RPMI7951 (cell line): ENCODE measurements at places on chromosomes 3 and 15.
A peak's percentile ranks its signal among the peaks of the same experiment; 100 is the strongest.

DNA sequence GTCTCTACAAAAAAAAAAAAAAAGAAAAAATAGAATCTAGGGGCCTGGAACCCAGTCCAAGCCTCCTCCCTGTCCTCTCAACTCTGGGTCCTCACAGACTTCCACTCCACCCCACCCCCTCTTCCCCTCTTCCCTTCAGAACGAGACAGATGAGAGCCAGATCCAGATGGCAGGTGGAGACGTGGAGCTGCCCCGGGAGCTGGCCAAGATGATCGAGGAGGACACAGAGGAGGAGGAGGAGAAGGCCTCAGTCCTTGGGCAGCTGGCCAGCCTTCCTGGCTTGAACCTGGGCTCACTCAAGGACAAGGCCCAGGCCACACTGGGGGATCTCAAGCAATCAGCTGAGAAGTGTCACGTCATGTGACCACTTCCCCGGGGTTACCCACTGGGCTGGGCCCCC, 3.6 kb downstream of the CPLX3 start:
- DNase-seq: no peak

DNA sequence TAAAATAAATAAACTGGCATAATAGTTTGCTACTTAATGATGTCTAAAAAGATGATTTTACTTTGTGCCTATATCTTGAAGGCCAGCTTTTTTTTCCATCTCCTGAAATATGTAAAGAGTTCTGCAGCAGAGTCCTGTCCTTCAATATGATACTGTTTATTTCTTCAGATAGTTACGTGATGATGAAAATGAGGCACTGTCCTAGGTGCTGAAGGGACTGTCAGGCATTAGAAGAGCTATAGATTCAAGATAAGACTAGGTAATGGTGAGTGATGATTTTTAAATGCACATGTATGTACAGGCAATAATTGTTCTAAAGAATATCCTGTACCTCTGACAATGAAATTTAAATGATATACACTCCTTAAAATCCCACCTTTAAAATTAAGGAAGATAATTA, 326.9 kb upstream of the DNAJC19 start:
- no peak for DNase-seq

DNA sequence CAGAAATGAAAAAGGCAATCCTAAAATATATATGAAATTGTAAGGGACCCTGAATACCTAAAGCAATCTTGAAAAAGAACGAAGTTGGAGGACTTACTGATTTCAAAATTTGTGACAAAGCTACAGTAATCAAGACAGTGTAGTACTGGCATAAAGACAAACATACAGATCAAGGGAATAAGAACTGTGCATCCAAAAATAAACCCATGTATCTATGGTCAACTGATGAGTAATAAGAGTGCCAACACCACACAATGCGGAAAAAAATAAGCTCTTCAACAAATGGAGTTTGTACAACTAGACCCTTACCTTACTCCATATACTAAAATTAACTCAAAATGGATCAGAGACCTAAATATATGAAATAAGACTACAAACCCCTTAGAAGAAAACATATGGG, 29.6 kb downstream of the GSK3B start:
- DNase-seq: peak; percentile 39

GRCh38 chr15:49810720-49811119, 189.9 kb downstream of the DTWD1 start:
- no peak for DNase-seq

DNA sequence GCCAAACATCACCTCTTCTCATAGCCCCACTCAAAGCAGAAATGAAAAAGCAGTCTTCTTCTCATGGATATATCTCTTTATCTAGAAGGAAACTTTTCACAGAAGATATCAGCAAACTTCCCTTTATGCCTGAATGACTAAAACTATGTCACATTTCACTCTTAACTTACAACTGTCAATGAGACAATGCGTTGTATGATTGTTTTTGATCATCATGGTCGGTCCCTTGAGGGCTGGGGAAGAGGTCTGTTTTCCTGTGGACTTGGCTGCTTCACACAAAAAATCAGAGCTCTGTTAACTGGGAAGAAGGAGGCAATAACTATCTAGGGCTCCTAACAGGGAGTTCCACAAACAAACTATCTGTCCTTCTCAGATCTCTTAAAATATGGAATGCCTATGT, 5.1 kb downstream of the NLGN1 start:
- no peak for DNase-seq

DNA sequence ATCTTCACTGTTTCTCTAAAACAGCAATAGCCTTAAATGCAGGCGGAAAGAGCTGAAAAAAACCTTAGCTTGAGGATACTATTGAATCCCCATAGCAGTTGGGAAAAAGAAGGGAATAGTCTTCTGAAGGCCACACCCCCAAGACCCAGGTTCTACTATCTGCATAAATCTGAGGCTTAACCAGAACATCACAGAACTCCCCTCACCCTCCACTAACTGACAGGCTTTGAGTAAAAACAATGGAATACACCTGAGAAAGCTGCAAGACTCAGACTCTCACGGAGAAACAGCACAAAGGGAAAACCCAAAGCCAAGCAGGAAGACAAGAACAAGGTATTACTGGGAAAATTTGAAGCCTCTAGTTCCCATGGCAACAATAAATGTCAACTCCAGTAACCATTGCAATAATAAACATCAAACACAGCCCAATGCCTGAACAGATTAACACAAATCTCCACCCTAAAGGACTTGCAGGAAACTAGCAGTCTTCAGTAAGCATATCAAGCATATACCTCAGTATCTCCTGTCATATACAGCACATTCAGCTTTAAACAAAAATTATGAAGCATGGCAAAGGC, 56.4 kb downstream of the TMCC1 start:
- DNase-seq: peak; percentile 10

- DNase-seq: no peak
Observed at GRCh38 chr3:123668906-123669305, 84.1 kb upstream of the HACD2 start.

DNA sequence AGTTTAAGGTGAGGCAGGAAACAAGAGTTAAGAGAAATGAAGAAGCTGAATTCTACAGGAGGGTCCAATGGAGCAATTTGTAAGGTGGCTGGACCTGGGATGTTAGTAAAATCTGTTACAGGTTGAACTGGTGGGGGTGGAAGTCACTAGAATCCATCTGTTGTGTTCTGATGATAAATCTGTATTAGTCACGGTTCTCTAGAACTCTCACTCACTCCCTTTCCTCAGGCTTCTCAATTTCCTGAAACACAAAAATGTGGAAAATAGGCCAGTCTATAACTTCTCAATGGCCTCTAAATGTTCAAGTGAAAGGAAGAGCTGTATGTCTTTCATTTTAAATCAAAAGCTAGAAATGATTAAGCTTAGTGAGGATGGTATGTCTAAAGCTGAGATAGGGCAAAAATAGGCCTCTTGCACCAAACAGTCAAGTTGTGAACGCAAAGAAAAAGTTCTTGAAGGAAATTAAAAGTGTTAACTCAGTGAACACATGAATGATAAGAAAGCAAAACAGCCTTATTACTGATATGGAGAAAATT, 180.2 kb upstream of the CBLB start:
- DNase-seq: peak; percentile 16

DNA sequence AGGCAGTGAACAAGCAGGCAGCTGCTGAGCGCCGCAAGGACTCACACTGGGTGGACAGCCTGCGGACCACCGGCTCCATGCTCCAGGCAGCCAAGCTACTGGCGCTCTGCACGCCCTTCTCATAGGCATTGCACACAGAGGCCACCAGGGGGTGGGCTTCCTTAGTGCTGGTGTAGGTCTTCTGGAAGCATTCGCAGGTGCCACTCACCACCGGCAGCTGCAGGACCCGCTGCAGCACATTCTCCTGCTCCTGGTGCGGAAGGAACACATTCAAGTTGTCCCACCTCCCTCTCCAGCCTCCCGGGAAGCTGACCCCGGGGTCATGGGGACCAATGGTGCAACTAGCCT, 6.0 kb downstream of the PLIN1 start:
- peak; percentile 24 for DNase-seq

DNA sequence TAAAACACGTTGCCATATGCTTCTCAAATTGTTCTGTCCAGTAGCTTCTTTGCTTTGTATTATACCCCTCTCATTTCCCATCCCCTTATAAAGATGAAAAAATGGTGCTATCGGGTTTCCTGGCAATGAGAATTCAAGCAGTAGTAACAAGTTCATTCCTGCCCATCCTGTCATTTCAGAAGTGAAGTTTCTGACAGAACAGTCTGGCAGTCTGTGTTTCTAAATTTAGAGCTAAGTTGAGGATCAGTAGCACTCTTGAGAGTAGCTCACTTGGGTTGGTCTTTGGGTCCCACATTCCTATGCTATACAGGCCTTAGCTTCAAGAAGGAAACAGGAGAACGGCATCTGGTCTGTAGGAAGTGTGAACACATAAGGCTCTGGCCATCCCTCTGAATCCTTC, 134.6 kb downstream of the GHSR start:
- no peak for DNase-seq

- DNase-seq: no peak
Observed at GRCh38 chr3:97705764-97706163, 58.8 kb upstream of the ARL6 start.

DNA sequence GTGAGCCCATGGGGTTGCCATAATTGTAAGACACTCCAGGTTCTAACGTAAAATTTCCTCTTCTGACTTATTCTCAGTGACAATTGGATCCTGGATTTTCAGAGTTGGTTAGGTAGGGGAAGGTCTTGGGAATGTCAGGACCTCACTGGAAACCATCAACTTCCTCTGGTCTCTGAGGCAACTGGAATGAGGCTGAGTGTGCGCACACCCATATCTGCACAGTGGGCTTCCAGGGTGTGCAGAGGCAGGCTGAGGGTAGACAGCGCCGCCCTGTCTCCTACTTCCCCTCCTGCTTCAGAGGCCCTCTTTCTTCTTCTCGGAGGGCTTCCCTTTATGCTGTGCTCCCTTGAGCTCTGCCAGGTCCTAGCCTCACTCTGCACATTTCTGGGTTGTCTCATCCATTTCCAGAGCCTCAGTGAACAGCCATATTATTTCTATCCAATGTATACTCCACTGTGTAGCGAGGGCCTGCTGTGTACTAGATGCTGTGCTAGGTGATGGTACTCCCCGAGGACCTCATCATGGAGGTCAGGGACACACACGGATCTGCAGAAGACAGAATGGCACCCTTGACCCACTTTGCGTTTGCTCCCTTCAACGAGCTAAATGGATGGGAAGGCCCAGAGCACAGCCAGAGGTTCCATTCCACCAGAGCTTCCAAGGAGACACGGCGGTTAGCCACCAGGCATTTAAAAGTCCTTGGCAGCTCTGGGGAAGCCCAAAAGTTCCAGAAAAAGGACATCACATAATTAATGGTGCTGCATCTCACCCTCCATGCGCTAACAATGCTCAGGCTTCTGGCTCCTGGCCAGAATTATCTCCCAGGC, 18.3 kb downstream of the ACAA1 start:
- DNase-seq: no peak

DNA sequence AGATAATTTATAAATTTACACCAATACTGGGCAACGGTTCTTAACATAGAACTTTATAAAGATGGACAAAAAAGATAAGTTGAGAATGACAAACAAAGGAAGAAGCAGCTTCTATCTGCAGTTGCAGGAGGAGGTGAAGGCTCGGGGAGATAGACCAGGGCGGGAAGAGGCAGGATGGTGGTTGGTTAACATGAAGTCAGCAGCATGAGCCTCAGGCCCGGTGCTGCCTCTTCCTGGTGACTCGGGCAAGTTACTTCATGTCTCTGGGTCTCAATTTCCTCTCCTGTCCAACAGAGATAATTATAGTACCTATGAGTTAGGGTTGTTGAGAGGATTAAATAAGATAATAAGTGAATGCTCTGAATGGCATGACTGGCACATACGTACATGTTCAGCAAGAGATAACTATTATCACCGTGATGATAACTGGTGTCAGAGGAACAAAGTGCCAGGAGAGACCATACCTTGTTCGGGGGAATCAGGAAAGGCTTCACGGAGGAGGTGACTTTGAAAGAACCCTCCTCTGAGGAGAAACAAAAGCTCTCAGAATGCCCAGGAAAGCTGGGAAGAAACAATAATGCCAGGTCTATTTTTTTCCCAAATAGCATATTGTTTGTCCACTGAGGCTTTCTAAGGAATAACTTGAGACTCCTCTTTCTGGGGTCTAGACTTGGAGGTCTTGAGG, 4.4 kb downstream of the PAK6 start:
- no peak for DNase-seq

GRCh38 chr3:100554373-100554676, 55.1 kb upstream of the ADGRG7 start:
- no peak for DNase-seq

- DNase-seq: no peak
Observed at GRCh38 chr3:160986069-160986468, 119.1 kb downstream of the B3GALNT1 start.

DNA sequence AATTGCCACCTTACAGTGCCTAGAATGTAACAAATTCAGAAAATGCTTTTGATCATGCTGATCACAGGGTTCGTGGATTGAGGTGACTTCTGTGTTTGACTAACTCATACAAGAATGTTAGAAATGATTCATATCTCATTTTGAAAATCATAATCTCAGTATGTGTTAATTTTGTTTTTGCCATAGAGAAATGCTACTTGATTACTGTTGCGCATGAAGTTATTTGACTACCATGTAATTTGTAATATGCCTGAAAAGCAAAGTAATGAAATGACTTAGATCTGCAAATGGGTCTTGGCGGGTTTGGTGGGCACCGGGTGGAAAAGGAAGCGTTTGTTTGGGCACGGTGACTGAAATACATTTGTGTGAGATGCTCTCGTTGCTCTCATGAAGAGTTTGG, 173.6 kb upstream of the BHLHE40 start:
- DNase-seq: no peak

- no peak for DNase-seq
Observed at GRCh38 chr3:127645371-127646015, 16.5 kb downstream of the PODXL2 start.

GRCh38 chr3:177789500-177789899, 592.2 kb upstream of the TBL1XR1 start:
- DNase-seq: no peak

GRCh38 chr3:187401856-187402255, 33.7 kb downstream of the RTP4 start:
- DNase-seq: peak; percentile 8

GRCh38 chr3:33807191-33807590, 8.8 kb downstream of the PDCD6IP start:
- DNase-seq: no peak

GRCh38 chr15:36066757-36067156, 512.7 kb upstream of the CDIN1 start:
- DNase-seq: no peak

DNA sequence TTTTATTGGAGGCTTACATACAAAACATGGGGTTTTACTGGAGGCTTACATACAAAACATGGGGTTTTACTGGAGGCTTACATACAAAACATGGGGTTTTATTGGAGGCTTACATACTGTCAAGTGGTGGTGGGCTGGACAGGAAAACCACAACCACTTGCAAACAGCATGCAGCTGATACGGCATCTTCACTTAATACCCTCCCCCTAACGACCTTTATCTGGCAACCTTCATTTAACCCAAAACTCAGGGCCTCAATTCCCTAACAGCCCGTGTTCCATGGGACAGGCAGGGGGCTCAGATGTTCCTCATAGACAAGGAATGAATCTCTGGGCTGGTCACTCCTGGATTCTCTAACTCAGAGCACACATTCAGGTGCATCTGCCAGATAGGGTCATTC, 137.1 kb downstream of the CD47 start:
- DNase-seq: no peak
